ENCODE measurements at places on chromosomes 11 and 22. TPM values are rescaled to one million over a fixed set of nuclear protein-coding genes. Genes with fewer than 3 reads are reported as not detected.

- peak; percentile 55 for DNase-seq
These were observed 702 bp downstream of the BIRC2 start for GRCh38 chr11:102347462-102348370.

DNA sequence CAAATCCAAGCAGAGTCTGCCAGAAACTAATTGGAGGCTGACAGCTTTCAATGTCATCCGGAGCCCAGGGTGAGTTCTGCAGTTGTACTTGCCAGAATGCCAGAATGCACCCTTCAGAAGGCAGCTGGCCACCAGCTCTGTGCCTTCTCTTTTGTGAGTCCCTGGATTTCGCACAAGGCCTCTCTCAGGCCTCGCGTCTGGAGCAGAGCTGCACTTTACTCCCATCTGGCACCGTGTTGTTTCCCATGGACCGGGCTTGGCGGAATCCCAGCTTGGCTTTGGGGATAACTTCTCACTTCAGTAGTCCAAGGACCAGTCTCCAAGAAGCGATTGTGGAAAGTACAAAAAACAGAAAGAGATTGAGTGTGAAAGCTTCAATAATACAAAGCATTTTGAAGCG is 451.3 kb upstream of the KIRREL3 start:
- no peak for DNase-seq

DNA sequence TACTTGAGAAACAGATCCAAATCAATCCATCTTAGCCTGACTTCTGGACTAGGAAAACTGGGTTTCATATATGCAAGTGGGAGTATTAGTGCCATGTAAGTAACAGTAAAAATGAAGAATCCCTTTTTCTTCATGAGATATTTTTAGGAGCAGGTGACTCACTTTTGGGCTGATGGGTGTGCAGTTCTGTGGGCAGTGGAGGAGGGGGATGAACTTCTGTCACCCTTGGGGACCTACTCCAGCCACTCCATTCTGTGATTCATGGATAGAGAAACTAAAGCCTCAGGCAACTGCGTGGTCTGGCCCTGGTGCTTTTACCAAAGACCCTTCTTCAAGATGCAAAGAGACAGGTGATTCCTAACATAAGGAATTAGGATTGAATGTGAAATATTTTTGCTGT is 208.6 kb upstream of the NARS2 start:
- DNase-seq = peak; percentile 9

The BRMS1 gene
- total RNA-seq = 50.6 TPM

- DNase-seq = no peak
These were observed 61.3 kb downstream of the PRMT3 start for GRCh38 chr11:20448834-20449233.

The IFITM10 gene
- total RNA-seq = 0.50 TPM

DNA sequence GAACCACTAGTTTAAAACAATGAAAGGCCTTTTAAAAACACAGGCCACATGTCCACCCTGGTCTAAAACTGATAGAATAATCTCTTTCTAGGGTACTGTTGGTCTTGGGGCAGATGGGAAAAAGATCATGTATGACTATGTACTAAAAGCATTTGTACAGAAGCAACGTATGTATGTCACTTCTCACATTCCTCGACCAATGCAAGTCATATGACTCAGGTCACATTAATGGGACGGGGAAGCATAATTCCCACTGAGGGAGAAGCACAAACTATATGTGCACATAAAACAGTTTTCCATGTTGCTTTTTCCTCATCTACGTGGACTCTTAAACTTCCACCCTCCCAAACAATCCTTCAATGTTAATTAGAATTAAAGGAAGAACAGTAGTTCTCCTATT is 32.2 kb upstream of the GAB2 start:
- peak; percentile 43 for DNase-seq

The TEX12 gene
- total RNA-seq = 0.17 TPM

- no peak for DNase-seq
These were observed 241.6 kb downstream of the DLG2 start for GRCh38 chr11:85385547-85385946.

- no peak for DNase-seq
These were observed 27.9 kb downstream of the ADAMTS15 start for GRCh38 chr11:130476200-130476921.

The SAC3D1 gene
- total RNA-seq = 10.0 TPM

- DNase-seq = peak; percentile 60
These were observed 21.7 kb upstream of the PDGFB start for GRCh38 chr22:39266398-39267030.

DNA sequence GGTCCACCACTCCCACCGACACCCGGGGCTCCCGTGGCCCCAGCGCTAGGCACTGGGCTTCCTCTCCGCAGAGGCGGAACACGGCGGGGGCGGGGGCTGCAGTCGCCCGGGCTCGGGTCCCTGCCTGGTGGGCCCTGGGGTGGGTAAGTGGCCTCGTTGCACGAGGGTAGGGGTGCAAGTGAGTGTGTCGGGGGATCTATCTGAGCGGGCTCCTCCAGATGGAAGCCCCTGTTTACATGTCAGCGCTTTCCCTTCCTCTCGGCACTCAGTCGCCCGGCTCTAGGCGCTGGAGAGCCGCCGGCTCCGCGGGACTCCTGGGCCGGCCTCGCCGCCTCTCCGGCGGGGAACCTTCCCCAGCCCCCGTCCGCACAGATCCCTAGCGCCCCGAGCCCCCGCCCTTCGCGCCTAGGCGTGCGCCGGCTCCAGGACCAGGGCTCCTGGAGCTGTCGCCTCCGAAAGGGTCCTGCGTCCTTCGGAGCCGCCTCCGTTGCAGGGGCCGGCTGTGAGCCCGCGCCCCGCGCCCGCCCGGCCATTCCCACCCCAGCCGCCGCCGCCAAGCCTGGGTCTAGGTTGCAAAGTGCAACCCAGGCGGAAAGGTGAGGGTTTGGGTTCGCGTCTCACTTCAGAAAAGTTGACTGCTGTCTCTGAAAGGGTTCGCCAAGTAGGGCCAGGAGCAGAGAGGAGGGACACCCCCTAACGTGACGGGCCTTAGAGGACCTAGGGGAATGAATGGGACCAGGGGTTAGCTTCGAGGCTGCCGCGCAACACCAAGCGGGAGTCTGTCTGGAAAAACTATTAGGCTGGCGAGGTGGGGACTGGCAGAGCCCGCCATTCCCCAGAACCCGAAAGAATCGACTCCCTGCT is 978 bp downstream of the FLI1 start:
- peak; percentile 17 for DNase-seq

DNA sequence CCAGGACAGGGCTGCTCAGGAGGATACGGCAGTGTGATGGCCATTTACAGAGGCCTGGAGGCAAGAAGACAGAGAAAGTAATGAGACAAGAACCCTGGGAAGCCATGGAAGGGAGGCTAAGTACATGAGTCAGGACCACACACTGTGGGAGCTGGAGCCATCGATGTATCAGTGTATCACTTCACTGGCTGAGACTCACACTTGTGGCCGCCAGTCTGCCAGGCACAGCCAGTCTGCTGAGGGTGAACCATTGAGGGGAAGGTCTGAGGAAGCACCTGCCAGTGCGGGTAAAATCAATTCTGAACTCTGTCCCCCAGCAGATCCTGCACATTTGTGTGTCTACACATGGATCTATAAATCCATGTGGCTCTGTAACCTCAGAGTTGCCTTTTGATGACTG is 195.6 kb downstream of the GRIK4 start:
- peak; percentile 59 for DNase-seq

DNA sequence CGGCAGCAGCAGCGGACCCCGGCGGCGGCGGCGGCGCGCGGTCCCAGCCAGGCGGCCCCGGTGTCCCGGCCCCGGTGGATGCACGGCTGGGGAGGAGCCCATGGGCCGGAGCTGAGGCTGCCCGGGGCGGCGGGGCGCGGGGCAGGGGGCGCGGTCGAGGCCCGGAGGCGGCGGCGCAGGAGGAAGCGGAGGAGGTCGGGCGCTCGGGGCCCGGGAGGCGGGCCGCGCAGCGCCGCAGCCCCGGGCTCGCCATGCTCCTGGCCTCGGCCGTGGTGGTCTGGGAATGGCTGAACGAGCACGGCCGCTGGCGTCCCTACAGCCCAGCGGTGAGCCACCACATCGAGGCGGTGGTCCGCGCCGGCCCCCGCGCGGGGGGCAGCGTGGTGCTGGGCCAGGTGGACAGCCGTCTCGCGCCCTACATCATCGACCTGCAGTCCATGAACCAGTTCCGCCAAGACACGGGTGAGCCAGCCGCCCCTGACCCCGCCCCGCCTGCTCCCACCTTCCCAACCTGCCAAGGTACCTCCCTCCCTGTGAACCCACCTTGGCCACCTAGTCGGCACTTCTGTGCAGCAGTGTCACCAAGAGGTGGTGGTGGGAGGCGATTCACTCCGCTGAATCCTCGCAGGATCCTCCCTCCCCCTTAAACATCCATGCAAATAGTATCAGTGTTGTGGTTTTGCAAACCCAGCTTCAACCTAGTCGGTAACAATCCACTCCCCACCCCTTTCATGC is 580 bp downstream of the DTX4 start:
- DNase-seq = no peak

DNA sequence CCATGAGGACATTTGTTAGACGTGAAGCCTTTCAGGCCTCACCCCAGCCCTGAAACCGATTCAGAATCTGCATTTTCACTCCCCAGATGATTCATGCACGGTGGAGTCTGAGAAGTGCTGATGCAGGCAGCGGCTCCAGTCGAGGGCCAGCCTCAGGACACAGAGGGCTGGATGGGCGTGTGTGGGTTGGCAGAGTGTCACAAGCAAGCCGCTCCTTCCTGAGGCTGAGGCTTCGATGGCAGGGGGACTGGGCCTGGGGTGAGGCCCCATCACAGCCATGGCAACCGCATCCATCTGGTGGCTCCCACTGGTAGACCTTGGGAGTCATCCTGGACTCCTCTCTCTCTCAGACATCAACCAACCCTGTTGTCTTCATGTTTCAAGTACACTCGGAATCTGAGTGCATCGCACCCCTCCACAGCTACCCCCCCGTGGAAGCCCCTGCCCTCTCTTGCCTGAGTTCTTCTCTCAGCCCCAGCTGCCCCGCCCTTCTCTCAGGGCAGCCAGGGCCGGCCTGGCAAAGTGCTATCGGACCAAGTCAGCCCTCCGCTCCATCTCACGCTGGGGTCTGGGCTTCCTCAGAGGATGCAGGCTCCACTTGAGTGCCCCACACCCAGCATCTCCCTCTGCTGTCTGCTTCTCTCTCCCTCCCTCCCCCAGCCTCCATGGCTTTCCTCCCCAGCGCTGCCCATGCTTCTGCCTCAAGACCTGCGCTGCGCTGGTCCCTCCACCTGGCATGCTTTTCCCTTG is 10.6 kb downstream of the KCNC1 start:
- DNase-seq = no peak

DNA sequence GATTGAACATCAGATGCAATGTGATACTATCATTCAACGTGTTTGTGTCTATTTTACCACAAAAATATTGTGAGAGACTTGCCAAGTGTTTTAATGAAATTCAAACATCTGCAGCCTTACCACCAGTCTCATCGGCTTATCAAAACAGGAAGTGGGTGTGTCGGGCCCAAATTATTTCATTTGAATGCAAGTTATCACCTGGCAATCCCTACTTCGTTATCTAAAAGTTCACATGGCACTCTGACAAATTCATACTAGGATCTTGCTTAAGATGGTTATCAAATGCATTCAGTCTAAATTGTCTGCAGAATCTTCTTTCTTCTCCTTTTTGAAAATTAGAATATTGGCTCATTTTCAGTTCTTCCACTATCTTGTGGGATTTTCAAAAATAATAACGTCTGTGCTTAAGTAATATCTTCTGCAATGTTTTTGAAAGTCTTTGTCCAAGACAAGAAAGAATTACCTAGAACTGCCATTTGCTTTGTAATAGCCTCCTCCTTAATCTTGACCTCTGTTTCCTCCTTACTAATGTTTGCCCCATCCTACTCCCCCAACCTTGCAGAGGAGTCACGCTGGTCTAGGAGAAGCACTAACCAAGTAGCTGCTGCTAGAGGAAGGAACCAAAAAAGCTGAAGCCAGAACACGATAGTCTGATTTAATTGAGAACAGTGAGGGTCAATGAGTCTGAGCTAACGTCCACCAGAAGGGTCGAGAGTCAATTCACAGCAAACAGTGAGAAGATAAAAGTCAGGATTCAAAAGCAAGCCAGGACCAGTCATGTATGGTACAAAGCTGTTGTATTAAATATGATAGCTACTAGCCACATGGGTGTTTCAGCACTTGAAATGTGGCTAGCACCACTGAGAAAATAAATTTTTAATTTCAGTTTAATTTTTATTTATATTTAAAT is 10.2 kb upstream of the BIRC3 start:
- DNase-seq = no peak

GRCh38 chr22:22410121-22410520 is 98.4 kb downstream of the ZNF280B start:
- no peak for DNase-seq

DNA sequence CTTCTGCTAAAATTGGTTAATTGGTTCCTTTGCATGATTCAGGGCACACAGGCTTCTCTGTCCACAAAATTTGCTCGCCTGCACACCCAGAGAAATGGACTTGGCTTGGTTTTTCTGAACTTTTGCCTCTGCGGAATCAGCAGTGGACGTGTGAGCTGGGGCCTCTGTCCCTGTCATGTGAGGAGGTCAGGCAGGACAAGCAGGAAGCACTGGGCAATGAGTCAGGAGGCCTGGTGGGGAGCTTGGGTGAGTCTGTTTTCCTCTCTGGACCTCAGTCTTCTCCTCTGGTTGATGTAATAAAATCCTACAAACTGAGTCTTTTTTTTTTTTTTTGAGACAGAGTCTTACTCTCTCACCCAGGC is 10.4 kb upstream of the CELSR1 start:
- peak; percentile 91 for DNase-seq

DNA sequence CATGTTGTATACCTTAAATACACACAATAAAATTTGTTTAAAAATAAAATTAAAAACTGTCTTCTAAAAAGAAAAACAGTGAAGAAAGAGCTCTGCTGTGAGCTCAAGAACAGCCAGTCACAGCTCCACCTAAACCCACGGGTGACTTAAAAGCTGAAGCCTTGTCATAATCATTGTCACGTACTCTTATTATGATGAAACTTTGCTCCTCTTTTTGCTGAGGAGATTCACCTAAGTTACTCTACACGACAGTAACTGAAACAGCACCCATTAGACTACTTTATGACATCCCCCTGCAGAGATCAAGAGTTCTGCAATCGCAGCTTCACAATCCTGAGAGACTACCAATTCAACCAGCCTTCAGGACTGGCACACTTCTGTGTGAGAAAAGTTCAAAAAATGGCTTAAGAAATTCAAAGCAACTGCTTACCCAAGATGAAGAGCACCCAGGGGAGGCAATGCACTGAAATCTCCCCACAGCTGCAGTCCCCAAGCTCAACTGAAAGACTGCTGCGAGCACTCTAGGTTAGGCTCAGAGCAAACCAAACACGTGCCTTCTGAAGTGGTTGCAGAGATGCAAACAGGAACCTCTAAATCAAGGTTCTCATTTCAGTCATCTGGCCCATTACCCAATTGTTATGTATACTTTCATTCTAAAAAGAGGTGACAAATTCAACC is at the start of gene JAML:
Gene JAML, minus strand, starts transcription at position 501 of the 678 bp plus-strand sequence. CDS start 10,145 bp downstream, outside the sequence.
- DNase-seq = no peak

GRCh38 chr11:62145261-62145871 is 21.6 kb downstream of the INCENP start:
- DNase-seq = no peak

GRCh38 chr11:1460396-1460985 is 26.1 kb downstream of the MOB2 start:
- no peak for DNase-seq

GRCh38 chr11:18271206-18271605 is 5.1 kb downstream of the SAA1 start:
- no peak for DNase-seq

The CEP126 gene
- total RNA-seq = 1.8 TPM

GRCh38 chr22:46002757-46003270 is 25.9 kb upstream of the WNT7B start:
- peak; percentile 26 for DNase-seq

The C22orf15 gene
- 3.9 TPM for total RNA-seq

- peak; percentile 17 for DNase-seq
These were observed 153.9 kb downstream of the TRPC6 start for GRCh38 chr11:101429703-101430540.

Measured in fibroblast of lung (primary cell).